Suprapubic skin (tissue), 4 donors: ENCODE measurements at places on chromosomes 1 and 21.

DNA sequence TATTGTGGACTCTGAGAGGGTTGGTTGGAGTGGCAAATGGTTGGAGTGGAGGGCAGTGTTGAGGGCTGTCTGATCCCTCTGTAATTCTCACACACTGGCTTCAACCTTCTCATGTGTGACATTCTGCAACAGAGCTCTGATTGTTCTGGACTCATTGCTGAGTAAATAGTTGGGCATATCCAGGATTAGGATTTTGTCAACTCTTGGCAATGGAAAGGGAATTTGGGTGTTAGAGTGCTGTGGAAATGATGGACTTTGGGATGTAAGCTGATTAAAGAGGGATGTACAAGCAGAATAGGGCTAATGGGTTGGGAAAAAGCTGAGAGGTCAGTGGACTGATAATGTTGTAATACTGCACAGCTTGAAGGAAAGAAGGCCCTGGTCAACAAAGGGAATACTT is 16.5 kb downstream of the TLCD4 start:
- no peak for DNase-seq

DNA sequence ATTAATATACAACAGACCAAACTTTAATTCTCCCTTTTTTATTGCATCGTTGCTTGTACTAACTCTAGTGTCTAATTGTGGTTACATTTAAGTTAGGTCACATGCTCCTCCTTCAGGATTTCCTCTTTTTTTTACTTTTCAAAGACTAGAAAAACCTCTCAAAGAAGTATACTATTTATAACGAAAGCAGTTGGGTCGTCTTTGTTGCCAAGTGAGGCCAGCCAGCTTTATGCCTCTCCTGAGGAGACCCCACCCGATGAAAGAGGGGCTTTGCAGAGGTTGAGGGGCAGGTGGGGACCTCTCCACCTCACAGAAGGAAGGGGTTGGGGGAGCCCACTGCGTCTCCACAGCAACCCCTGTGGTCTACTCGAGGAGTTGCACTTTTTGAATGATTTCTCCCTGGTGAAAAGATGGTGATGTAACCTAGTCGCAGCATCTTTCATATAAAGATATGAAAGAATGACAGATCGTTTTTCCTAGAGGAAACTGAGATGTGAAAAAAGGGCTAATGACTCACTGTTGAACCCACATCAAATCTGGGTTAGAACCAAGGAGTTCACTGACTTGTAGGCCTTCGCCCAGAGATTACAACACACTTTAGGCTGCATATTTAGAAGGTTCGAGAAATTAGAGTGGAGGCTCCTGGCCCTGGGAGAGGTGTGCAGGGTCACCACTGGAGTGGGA is 6.4 kb downstream of the TGFB2 start:
- DNase-seq: no peak

GRCh38 chr1:111538343-111539025 is 35.1 kb upstream of the ADORA3 start:
- no peak for DNase-seq

- no peak for DNase-seq
Observed at GRCh38 chr1:20717452-20718342, at the start of gene KIF17. TSS of gene KIF17 (minus strand) at chr1:20718007. CDS start at chr1:20717706, 301 bp downstream.

GRCh38 chr1:81549588-81550127 is 251.1 kb upstream of the ADGRL2 start:
- no peak for DNase-seq

DNA sequence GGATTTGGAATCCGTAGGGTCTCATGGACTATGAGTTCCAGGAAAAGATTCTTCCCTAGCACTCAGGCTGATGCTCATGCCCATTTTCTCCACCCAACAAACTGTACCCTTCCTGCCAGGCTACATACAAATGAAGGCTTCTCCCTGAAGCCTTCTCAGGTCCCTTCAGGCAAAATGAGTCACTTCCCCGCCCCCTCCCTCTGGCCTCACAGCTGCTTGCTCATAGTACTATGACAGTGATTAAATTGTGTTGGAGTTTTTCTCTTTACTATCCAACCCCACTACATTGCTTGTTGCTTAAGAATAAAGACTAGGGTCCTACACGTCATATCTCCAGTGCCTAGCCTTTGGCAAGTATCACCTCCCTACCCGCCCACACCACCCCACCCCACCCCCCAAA is 207.6 kb upstream of the NFIA start:
- no peak for DNase-seq

DNA sequence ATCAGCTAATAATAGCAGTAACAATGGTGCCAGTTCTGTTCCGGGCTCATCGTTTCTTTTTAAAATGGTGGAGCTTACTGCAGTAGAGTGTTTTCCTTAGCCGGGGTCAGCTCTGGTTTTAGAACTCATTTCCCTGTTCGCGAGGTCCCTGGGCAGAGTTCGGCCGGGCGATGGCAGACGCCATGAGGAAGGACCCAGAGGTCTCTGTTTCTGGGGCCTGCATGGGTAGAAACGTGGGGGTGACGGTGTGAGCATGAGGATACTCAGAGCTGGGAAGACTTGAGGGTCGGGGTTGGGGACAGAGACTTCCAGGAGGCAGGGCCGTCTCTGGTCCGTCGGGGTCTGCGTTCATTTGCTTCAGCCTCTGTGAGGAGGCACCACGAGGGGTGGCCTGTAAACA is 38.8 kb downstream of the PRKCZ start:
- no peak for DNase-seq

GRCh38 chr1:109814993-109815786 is 51.5 kb upstream of the EPS8L3 start:
- no peak for DNase-seq

DNA sequence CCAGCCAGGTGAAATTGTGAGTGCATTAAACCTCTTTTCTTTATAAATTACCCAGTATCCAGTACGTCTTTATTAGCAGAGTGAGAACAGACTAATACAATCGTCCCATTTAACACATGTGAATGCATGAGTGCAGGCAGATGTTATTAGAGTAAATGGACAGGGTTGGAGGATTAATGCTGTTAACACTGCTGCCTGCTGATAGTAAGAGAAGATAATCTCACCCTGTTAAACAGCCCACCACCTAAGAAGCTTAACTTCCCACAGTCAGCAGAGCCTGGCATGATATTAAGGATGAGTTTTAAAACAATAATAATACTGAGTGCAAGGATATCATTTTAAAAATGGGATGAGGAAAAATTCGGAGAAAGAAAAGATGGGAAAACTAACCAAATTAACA is 181.4 kb upstream of the LHX8 start:
- no peak for DNase-seq

DNA sequence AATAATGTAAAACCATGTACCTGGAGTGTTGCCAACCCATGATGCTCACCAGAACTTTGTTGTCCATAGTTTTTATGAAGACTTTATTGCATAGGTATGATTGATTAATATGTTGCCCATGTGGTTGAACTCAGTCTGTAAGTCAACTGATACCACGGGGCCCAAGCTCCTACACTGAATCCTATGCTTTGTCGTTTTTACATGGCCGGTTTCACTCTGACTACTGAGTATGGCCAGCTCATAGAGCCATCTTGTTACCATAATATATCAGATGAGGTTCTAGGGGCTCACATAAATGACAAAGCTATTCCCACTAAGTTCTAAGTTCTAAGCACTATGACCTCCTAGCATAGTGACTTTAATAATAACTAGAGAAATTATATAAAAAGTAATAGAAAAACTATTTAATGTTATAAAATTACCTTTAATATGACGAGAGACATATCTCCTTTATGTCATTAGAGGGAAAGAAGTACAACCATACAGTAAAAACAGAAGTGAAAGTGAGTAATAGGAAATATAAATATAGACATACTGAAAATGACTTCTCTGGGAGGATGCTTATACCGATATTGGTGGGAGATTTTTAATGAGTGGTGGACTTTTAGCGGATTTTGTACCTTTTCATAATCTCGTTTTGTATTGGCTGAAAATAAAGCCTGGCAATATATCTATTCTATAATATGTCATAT is 983.4 kb upstream of the PRMT6 start:
- no peak for DNase-seq

- DNase-seq: no peak
Observed at GRCh38 chr21:44460441-44460755, 5.1 kb downstream of the LRRC3 start.

DNA sequence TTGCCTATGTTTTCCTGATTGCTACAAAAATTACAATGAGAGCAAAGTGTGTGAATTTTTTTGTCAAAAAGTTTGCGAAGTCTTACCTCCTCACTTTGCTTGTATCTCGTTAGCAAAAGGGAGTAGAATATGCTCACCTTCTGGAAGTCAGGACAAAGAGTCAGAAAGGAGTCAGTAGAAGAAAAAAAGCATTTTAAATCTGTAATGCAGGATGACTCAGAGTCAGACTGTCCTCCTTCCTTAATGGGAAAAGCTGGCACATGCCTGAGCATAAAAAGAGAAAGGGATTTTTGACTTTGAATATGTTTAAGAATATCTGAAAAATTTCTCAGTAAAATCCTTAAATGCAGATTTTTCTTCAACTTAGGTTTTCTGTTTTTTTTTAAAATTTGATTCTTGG is 14.2 kb upstream of the VN1R5 start:
- DNase-seq: no peak

DNA sequence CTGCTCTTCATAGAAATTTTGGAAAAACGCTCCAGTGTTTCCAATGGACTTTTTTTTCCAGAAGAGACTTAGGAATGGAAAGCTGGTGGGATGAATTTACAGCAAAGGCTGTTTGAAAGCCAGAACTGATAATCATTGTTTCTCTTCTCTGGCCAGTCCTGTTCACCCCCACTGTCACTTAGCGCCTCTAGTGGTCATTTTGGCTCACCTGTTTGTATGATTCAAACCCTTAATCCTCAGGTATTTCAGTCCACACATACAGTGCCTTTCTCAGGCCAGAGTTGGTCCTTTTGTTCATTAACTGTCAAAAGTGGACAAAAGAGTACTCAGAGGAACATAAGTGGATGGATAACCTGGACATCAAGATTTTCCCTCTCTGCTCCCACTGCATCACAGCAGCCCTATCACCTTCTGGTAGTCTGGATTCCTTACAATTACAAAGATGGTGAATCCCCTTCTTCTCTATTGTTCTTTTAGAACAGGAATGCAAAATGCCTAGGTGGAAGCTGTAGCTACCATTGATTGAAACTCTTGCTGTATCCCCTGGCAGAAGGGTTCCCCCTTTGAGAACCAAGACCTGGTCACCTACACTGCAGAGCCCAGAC is 177.6 kb upstream of the OLFM3 start:
- no peak for DNase-seq

DNA sequence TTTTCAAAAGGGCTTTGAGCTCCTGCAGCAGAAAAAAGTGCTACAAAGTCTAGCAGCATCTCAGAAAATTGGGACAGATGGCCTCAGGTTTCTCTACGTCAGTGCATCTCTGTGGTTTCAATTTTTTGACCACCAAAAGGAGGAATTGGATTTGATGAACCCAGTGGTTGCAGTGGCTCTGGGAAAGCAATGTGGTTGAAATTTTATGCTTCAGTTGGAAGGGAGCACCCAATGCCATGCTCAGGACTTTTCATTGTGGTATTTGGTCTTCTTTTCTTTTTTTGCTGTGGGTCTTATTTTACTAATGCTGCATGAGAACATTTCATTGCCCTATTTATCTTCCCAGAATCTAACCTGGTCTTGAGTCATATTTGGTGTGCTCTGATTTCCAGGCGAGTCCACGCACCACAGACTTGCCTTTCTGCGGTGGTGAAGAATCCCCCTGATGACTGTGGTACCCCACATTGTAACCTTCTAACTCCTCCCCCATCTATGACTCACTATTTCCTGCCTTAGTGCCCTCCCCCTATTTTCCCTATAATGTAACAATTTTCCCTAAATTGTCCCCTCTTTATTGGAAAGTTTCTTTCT is 56.7 kb downstream of the S1PR1 start:
- no peak for DNase-seq

DNA sequence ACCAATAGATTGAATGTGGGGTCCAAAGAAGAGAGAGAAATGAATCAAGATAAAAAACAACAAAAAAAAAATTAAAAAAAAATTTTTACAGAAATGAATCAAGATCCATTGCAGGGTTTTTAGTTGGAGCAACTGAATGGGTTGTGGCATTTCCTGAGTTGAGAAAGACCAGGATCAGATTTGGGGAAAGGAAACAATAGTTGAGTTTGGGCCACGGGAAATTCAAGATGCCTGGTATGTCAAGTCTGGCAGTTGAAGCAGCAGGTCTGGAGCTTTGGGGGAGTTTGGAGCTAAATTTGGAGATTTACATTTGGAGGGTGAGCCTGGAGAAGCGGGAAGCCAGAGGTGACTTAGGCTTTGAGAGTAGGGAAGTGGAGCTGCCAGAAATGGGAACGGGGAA is 22.6 kb downstream of the ATP8B2 start:
- no peak for DNase-seq

- DNase-seq: no peak
Observed at GRCh38 chr1:226609836-226610455, 61.4 kb downstream of the STUM start.

DNA sequence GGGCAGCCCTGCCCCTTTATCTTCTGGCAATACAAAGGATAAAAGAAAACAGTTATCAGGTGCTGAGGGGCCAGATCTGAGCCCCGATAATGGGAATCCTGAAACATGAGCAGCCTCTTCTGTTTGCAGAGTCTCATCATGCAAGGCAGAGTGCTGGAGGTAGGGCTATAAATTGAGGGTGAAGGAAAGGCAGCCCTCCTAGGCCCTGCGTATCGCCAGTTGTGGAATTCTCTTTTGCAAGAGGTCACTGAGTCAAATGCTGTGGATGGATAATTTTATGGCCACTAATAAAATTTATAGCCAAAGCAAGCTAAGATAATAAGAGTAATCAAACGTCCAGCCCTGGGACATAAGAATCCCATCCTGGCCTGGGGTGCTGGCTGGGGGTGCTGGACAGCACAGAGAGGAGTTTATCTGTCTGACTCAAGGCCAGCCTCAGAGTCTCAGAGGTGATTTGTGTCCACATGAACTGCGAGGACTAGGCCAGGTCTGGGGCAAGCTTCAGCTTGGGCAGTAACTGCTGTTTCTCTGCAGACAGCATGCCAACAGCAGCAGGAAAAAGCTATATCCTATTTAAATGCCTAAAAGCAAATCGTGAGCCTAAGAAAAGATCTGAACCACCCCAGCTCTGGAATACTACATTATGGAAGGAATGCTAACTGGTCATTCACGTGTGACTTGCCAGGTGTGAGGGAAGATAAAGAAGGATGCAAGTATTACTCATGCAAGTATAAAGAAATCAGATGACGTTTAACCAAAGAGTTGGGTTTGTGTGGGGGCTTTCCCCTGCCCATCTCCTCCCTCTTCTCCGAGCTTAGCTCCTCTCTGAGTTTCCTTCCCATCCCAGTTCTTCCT is 254.8 kb downstream of the KIF26B start:
- DNase-seq: no peak

DNA sequence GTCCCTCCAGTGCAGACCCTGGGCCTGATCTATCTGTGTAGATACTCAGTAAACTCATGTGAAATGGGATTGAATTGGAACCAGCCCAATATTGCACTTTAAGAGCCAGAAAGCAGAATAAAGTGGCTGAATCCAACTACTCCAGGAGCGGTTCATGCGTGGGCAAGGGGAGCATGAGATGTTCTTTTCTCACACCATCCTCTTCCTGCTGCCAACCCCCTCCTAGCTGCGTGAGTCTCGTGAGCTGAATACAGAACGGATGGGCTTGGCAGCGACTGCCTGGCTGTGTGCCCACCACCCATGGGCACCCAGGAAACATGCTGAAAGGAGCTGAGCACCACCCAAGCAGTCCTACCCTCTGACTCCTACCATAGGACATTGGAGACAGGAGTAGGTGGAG is 128.3 kb downstream of the ELAVL4 start:
- no peak for DNase-seq

GRCh38 chr1:215569986-215570824 is 3.1 kb downstream of the KCTD3 start:
- no peak for DNase-seq

GRCh38 chr1:208239473-208240381 is 4.5 kb downstream of the PLXNA2 start:
- DNase-seq: peak; percentile 58
